ENCODE measurements at places on chromosomes 2 and 18. TPM values are rescaled to one million over a fixed set of nuclear protein-coding genes. Genes with fewer than 3 reads are reported as not detected.
A peak's percentile ranks its signal among the peaks of the same experiment; 100 is the strongest.

DNA sequence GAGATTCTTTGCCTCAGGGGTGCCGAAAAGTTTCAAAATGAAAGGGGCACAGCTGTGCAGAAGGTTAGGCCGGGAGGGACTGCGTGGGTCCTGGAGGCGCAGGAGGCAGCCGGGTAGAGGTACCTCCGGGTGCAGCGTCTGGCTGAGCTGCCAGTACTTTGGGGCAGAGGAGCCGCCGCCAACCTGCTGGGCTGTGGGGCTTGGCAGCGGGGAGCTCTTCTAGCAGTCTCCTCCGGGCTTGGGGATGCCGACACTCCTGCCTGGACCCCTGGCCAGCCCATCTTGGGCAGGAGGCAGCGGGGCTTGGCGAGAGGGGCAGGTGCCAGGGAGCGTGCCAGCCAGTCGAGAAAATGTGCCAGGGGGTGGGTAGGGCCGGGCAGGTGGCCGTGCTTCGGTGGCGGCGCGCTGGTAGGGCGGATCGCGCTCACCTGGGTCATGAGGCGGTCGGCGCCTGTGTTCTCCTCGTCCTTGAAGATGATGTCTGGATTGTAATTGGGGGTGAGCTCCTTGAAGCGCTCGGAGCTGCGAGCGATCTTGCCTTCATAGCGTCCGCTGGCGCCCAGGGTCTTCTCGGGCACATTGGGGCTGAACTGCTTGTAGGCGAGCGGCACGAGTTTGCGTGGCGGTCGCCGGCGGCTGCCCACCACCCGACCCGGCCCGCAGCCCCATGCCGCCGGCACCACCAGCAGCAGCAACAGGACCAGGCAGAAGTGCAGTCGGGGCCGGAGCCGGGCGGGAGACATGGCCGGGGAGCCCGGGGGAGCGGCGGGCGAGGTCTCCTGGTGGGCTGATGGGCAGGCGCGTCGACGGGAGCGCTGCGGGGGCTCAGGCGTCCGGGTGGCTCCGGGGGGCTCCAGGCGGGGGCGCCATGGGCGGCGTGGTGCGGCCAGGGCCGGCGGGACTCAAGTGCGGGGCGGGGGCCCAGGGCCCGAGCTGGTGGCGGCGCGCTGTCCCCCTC is 717 bp downstream of the IHH start:
- DNase-seq = no peak

DNA sequence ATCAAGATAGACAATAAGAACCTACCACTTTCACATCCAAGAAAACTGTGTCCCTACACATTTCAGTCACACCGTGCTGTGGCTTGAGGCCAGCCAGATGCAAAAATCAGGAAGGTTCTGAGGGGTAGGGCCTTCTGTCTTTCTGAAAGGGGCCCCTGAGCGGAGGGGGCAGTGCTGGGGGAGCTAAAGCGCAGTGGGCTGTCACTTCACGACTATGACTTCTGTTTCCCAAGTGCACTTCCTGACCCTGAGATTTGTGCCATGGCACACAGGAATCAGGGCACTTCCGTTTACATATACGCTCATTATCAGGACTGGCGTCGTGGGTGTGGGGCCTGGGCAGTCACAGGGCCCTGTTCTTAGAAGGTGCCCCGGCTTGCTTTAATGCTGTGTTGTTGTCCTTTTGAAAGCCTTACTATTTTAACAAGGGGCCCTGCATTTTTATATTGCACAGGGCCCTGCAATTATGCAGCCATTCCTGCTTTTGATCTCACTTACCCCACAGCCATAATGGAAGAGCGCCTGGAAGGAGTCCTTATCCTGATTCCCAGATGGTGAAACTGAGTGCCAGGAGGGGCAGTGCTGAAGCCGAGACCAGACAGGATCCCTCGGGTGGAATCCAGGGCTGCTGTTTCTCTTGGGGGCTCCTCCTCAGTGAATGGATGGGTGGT is 620 bp downstream of the NGEF start:
- no peak for DNase-seq

TMEM198 gene
- 2.4 TPM for total RNA-seq

GRCh38 chr2:152175012-152175367 is 573 bp downstream of the STAM2 start:
- DNase-seq = no peak

DNA sequence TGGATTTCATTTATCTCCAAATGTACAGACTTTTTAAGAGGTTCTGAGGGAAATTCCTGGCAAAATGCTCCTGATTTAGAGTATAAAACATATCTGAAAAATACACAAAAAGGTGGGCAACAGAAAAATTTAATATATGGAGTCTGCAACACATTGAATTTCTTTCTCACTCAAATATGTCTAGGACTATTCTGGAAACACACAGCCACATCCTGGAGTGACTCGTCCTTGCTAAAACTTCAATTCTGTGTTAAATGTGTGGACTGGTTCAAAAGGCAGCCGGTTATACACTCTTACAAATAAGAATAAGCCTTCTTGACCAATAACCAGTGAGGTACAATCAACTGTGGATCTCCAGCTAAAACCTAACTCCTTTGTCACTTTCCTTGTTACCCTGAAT is 44.1 kb upstream of the RND3 start:
- no peak for DNase-seq

- DNase-seq = peak; percentile 86
Measured at GRCh38 chr2:237474931-237475703, 11.9 kb upstream of the MLPH start.

RNF144A gene
- total RNA-seq = 8.8 TPM

DYNAP gene
- total RNA-seq = not detected

GRCh38 chr2:29733965-29734364 is 187.4 kb downstream of the ALK start:
- DNase-seq = no peak

GRCh38 chr2:173210270-173211196 is 134.9 kb downstream of the MAP3K20 start:
- peak; percentile 76 for DNase-seq

GRCh38 chr18:25075331-25075730 is 276.6 kb downstream of the ZNF521 start:
- DNase-seq = no peak

DNA sequence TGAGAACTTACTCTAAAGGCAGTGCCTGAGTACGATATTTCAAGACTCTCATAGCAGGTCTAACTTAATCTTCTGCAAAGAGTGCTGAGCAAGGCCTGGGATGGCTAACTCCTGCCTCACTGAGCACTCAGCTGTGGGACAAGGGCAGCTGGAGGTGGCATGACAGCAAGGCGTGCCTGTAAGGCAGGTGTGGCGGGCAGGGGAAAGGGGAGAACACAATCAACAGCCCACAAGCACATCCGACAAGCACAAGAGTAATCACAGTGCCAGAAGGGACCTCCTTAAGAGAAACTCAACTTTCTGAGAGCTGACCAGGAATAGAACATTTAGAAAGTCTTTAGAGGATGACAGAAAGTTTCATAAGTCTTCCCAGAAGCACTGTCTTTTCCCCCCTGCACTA is 42.0 kb downstream of the GPR45 start:
- DNase-seq = no peak

- DNase-seq = no peak
Measured at GRCh38 chr18:8841781-8842485, 136.6 kb downstream of the MTCL1 start.

GRCh38 chr2:26172871-26173775 is at the start of gene GAREM2:
GAREM2 (plus strand) TSS chr2:26173088; CDS start chr2:26173221, 133 bp downstream.
- no peak for DNase-seq

HS1BP3 gene
- 7.5 TPM for total RNA-seq

- no peak for DNase-seq
Measured at GRCh38 chr2:81528852-81529480, 1224.4 kb upstream of the LRRTM1 start.

DNA sequence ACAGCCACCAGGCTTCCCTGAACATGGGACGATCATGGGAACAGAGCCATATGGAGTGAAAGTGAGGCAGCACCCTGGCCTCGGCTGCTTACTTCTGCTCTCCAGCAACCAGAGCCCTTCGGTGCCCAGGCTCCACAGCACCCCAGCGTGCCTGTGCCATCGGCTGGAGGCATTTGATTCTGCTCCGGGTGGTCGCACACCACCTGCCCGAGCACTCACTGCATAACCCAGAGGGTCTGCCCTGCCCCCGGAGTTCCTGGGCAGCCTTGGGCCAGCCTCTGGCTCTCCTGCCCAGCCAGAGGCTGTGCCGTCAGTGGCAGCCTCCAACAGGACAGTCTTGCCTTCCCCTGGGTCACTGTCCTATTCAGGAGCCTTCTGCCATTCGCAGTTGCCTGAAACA is 3.9 kb downstream of the ASTL start:
- DNase-seq = no peak

- no peak for DNase-seq
Measured at GRCh38 chr18:13235981-13236380, 17.4 kb downstream of the LDLRAD4 start.

GRCh38 chr18:44798433-44799048 is 117.9 kb downstream of the SETBP1 start:
- DNase-seq = no peak

DNA sequence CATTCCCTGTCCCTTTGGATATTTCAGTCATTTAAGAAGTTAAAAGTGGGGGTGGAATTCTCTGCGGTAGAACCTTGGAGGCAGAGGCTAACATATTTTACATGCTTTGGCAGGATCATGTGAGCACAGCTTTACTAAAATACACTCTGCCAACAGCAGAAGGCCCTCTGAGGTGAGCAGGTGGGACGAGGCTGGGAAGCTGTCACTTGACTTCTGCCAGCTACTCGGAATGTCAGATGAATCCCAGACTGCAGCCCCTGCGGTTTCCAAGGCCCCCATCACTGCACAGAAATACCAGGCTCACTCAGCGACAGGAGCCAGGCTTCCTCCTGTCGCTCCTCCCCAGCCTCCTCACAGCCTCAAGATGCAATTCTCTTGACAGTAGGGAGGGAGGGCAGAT is 220.9 kb upstream of the REV1 start:
- DNase-seq = no peak

GRCh38 chr2:120177001-120177621 is 46.1 kb downstream of the TMEM185B start:
- peak; percentile 51 for DNase-seq

- DNase-seq = no peak
Measured at GRCh38 chr2:236949089-236949905, 136.4 kb upstream of the COPS8 start.

DNA sequence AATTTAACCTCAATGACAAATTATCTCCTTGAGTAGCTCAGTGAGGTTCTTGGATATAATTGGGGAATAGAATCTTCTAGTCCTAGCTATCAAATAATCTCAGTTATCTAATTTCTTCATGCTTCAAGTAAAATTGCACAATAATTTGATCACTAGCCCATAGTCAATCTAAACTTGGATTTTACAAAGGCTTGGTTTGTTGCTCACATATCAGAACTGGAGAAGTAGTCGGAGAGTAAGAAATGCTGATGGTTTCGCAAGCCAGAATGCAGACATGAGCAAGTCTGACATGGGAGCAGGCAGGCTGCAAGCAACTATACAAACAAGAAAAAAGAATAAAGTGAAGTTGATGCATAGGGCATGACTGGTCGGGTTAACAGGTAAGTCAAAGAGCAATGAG is 11.7 kb upstream of the PDE11A start:
- DNase-seq = no peak

SERPINB3 gene
- total RNA-seq = not detected

CEBPZOS gene
- 48.9 TPM for total RNA-seq

OBSL1 gene
- total RNA-seq = 26.6 TPM

REG3A gene
- total RNA-seq = 0.31 TPM

NEU2 gene
- not detected for total RNA-seq

GRCh38 chr2:108253106-108253505 is 13.3 kb downstream of the SULT1C3 start:
- no peak for DNase-seq

DNA sequence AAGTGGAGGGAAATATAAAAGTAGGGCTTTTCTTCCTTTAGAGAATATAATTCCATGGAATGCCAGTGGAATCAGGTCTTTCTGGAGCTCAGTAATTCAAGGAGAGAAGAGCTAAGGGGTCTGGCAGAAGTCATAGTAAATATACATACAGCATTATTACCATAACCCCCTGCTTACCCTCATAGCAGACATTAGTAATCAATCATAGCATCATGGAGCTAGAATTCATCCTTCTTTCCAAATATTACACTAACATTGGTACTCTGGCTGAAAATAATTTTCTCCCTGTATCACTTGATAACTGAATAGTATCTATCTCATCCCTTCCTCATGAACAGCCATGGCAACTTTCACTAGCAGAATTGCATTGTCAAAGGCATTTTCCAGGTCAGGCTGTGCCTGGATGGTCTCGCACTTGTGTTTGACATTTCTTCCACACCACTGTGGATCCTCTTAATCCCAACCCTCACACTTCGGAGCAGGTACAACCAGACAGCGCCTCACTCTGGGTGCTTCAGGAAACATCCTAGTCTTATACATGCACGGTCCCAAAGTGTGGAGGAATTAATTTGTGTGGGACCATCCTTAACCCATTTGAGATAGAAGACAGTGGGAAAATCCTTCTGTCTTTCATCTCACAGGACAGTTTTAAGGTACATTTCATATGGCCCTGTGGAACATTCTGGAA is 84.2 kb upstream of the SEC11C start:
- no peak for DNase-seq

SLC16A14 gene
- total RNA-seq = not detected

DNA sequence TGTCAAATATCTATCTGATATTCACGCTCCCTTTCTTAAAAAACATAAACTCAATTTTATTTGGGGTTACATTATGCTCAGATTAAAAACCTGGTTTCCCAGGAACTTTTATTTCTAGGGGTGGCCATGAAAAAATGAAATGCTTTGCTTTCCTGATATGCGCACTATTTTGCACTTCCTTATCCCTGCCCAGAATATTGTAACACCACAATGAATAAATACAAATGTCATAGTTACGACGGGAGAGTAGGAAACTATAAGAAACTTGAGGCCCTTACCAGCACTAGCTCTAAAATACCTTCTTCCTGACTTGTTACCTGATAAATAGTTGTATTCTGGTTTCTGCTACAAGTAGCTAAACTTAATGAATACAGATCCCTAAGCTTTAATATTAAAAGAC is 475.6 kb upstream of the CWC22 start:
- no peak for DNase-seq

LYPD6 gene
- total RNA-seq = not detected

DNA sequence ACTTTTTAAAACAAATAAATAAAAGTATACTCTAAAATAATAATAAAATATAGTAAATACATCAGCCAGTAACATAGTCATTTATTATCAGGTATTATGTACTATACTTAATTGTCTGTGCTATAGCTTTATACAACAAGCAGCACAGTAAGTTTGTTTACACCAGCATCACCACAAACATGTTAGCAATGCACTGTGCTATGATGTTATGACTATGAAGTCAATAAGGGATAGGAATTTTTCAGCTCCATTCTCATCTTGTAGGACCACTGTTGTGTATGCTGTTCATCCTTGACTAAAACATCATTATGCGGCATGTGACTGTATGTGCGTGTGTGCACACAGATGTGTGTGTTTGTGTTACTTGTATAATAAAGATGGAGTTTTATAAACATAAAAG is 137.5 kb downstream of the LYPD6B start:
- DNase-seq = no peak
